Fibroblast of lung (primary cell): ENCODE measurements at places on chromosomes 5 and 9.
A peak's percentile ranks its signal among the peaks of the same experiment; 100 is the strongest.

- DNase-seq, result no peak
These were observed 197.5 kb downstream of the CDK5RAP2 start for GRCh38 chr9:120382453-120382852.

DNA sequence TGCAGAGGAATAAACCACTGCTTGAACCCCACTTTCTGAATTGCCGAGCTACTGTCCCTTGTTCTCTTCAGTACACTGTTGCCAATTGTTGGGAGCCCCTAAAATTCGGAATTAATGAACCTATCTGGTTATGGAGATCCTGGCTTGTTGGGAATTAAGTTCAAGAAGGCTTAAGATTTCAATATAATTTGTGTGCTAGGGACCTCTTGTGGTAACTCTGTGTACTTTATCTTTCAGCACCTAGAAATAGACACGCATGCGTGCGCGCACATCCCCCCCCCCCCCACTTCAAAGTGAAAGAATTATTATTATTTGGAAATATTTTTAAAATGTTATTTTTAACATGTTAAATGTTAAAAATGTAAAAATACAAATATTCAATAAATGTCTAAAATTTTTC, 53.3 kb upstream of the FAM169A start:
- peak; percentile 58 for DNase-seq

GRCh38 chr5:137862251-137862650, 5.4 kb upstream of the MYOT start:
- no peak for DNase-seq

DNA sequence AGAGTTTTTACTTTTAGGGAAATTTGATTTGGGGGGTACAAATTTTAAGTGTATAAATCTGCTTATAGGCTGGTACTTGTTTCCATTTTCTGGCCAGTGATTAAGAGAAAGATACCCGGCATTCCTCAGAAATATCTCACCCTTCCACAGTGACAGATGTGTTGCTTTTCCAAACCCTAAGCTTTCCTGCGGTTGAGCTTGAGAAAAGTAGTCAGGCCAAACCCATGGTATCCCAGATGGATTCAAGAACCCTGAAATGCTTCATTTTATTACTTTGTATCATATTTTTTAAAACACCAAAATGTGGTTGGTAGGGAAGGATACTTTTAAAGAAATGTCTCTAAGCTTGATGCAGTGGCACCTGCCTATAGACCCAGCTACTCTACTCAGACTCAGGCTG, 23.5 kb downstream of the SPTAN1 start:
- DNase-seq, result no peak

- no peak for DNase-seq
These were observed 161.7 kb downstream of the GLIS3 start for GRCh38 chr9:4138180-4138579.

- no peak for DNase-seq
These were observed 10.5 kb downstream of the HSPA4 start for GRCh38 chr5:133062276-133062675.

- DNase-seq, result peak; percentile 18
These were observed 375 bp downstream of the NOP16 start for GRCh38 chr5:176388003-176388443.

- no peak for DNase-seq
These were observed 1.9 kb downstream of the MIGA2 start for GRCh38 chr9:129038109-129038852.

- DNase-seq, result no peak
These were observed 173.9 kb downstream of the GNAQ start for GRCh38 chr9:77857513-77858259.

DNA sequence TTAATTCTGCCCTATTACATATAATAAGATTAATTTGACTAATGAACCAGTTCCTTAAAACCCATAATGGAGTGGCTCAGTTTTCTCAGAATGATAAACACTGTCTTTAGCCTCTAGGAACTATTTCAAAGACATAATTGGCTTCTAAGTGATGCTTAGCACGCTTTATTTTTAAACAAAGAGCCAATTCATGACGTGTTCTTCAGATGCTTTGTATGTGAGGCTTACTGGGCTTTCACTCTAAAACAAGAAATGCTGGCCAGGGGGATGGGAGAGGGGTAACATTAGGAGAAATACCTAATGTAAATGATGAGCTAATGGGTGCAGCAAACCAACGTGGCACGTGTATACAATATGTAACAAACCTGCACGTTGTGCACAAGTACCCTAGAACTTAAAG, 7.6 kb upstream of the SFXN1 start:
- DNase-seq, result no peak

GRCh38 chr5:79730564-79730963, 40.9 kb downstream of the CMYA5 start:
- DNase-seq, result no peak

GRCh38 chr5:138725818-138726416, 27.3 kb upstream of the CTNNA1 start:
- DNase-seq, result no peak

GRCh38 chr5:127418974-127419682, 98.3 kb upstream of the PRRC1 start:
- DNase-seq, result no peak

DNA sequence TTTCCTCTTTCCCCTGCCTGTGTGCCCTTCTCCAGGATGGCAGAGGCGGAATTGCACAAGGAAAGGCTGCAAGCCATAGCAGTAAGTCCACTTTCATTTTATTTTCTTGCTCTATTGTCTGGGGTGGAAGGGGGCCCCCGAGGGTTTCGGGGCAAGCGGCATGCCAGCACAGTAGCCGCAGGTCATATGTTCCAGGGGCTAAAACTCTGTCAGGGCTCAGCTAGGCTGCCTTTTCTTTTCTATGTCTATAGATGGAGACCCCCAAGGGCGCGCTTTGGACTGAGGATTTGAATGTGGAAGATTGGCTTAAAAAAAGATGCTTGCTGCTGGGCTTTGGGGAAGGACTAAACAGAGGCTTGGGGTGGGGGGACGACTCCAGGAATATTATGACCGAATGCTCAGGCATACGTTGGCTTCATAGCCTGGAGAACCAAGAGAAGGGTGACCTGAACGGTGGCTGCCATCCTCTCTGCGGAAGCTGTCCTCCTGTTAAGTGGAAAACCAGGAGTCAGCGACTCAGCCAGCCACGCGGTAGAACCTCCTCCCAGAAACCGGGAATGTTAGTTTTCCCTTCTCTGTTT, 545 bp downstream of the PALM2AKAP2 start:
- DNase-seq, result peak; percentile 39

DNA sequence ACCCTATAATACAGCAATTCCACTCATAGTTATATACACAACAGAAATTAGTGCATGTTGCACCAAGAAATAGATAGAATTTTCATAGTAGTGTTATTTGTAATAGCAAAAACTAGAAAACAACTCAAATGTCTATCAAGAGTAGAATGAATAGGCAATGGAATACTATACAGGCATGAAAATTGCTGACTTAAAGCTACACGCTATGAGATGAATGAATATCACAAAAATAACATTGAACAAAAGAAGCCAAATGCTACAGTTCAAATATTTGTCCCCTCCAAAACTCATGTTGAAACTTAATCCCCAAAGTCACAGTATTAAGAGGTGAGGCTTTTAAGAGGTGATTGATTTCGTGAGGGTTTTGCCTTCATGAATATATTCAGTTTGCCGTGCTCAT, 215.1 kb downstream of the FRMD3 start:
- no peak for DNase-seq

DNA sequence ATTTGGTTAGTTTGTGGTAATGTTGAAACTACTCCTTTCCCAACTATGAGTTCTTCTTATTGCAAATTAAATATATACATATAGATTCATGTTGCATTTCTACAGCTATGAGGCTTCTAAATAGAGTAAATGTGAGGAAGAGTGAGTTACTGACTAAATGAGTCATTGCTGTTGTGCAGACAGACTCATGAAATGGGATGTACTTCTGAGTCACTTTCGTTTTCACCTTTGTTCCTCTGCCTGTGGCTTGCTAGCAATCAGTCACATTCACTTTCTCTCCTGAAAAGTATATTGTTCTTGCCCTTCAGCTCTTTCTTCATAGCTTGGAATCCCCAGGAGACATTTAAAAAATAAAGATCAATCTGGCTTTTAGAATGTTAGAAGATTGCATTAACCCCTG, 295.5 kb upstream of the SMC2 start:
- DNase-seq, result no peak

GRCh38 chr5:76938177-76938576, 14.7 kb upstream of the CRHBP start:
- no peak for DNase-seq

DNA sequence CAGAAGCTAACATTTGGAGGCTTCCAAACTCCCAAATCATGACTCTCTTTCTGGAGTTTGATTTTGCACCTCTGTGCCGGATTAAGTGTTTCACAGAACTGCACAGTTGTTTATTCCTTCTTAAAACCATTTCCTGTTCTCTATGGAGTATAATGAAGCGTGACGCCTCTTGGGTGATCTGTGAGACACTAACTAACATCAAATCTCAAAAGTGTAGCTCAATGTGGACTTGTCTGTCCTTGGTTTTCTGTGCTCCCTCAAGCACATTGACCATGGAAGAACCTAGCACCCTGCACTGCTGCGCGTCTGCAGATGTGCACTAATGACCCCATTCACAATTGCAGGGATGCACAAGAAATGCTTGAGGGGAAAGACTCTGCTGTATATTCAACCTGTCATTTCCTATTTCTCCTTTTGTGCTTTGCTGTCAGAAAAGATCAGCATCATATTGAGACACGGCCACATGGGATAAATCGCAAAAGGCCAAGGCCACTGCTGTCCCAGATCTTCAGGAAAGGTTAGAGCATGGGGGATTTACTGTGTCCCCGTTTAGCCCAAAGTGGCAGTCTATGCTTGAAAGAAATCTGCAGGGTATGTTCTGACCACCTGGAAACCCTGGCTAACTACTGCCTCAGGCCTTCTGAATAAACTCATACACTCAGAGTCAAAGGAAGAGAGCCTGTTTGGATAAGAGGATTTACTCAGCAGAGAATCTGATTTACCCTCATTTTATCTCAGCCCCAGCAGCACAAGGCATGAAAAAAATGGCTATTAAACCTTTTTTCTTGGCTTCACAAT, 109.6 kb downstream of the BAAT start:
- DNase-seq, result no peak

DNA sequence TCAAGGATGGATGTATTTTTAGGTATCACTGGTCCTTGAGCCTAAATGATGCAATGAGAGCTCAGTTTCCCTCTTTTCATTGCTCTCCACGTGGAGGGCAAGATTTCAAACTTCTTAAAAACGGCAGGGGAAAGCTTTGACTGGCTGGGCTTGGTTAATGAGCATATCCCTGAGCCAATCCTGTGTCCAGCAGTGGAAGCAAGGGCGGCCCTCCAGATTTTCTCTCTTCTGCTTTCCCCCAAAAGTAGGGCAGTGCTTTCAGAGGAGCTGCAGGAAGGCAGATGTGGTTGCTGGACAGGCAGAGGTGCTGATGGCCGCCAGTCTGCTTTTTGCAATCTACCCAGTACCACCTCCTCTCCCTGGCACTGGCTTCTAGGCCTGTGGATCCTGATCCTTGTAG, 30.0 kb upstream of the TBC1D2 start:
- no peak for DNase-seq

GRCh38 chr9:26247861-26248260, 569.6 kb upstream of the TUSC1 start:
- no peak for DNase-seq
